Hepatocyte (in vitro differentiated cells): ENCODE measurements at places on chromosomes 2 and 18. TPM values are rescaled to one million over a fixed set of nuclear protein-coding genes. Genes with fewer than 3 reads are reported as not detected.
A peak's percentile ranks its signal among the peaks of the same experiment; 100 is the strongest.

Gene GAD1
- polyA plus RNA-seq: 1.1 TPM in 1 of 2 replicates, not detected in the other

Gene SLC20A1
- polyA plus RNA-seq: 63.6 and 66.7 TPM in 2 replicates

Gene TCF23
- polyA plus RNA-seq: not detected in 2 replicates

Gene CLEC4F
- not detected in 2 replicates for polyA plus RNA-seq

Gene TUBB8B
- polyA plus RNA-seq: 0.24 and 0.47 TPM in 2 replicates

GRCh38 chr2:144705328-144706245, 185.7 kb upstream of the ZEB2 start:
- DNase-seq: no peak

DNA sequence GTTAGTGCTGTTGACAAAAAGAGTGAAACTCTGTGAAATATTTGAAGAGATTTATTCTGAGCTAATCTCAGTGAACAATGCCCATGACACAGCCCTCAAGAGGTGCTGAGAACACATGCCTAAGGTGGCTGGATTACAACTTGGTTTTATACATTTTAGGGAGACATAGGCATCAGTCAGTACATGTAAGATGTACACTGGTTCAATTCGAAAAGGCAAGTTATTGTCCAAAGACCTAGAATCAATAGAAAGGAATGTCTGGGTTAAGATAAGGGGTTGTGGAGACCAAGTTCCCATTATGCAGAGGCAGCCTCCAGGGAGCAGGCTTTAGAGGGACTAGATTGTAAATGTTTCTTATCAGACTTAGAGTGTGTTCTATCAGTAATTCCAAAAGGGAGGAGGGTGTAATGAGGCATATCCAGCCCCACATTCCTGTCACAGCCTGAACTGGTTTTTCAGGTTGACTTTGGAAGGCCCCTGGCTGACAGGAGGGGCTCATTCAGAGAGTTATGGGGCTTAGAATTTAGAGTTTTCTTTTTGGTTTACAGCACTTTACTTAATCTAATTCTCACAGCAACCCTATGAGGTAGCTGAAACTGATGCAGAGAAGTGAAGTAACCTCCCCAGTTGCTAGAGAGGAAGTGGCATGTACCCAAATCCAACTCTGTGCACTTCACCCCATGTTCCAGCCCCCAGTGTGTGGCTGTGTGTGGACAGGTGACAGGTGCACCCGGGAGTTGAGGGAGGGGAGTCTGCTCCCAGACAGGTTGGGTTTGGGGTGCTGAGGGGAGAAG, 28.3 kb upstream of the ASAP2 start:
- DNase-seq: peak; percentile 54

GRCh38 chr2:83584672-83585071, 874.4 kb downstream of the SUCLG1 start:
- DNase-seq: no peak

DNA sequence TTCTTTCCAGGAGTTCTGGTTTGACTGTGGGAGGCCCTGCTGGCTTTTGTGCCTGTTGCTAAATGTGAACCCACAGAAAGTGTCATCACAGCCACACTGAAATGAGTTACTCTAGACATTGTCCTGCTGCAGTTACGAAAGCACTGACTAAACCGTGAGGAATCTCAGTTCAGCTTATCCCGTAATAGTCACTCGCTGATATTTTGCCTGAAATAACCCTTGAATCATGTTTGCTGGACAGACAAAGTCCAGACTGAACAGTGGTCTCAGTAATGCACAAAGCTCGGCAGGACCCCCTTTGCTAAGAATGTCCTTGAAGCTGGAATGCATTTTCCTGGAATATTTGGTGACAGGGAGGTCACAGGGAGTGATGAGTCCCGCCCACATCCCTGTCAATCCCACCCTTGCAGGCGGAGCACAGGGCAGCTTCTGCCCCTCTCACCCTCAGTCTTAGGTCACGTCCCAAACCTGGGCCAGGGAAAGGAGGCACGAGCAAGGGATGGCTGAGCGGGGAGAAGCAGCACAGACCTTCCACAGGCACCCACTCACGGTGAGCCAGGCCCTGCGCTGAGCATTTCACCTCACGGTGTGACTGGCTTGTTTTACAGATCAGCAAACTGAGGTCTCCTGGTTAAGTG, 53.4 kb downstream of the ADI1 start:
- peak; percentile 68 for DNase-seq

DNA sequence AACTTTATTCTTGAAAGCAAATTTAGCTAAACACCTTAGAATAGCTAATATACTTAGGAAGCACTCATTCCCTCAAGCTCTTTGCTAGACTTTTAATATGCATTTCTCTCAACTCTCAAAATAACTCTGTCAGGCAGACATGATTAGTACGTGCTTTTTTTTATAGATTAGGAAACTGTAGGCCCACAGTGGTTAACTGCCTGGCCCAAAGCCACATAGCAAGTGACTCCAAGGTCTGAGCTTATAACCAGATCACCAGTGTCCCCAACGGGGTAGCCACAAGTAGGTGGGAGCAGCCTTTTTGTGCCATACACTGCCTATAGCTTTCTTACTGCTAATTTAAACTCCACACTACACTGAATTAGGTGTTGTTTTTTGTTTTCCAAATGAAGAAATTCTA, 576.8 kb downstream of the METTL4 start:
- DNase-seq: no peak

GRCh38 chr18:44758861-44759631, 78.4 kb downstream of the SETBP1 start:
- no peak for DNase-seq

DNA sequence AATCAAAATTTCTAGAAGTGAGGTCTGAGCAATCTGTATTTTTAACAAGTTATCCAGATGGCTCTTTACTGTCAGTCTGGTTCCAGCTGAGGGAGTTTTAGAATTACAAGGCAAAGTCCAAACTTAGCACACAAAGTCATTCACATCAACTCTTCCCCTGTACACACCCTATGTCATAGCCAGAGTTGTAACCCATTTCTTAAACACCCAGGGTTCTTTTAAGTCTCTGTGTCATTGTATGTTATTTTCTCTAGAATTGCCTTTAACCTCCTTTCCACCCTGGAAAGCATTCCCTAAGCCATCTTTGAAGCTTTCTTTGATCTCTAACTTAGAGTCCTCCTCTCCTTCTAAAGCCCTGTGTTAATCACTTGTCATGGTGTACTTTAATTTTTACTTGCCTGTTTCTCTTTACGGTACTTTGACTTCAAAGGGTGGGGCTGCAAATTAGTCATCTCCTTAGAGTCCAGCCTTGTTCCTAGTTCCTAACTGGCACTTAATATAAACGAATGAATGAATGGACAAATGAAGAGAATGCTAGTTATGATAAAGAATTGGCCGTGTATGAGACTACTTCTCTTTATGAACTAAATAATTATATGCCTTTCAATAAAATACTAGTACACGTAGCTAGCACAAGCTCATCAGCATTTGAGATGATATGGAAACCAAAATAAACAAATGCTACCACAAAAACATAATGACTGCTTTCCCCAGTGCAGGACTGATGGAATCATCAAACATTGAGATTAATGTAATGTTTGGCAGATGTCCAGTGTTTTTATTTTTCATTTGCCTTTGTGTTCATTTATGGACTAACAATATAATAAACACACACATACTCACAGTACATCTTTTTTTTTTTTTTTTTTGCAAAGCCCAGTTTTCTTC, 11.9 kb upstream of the ACTR3 start:
- peak; percentile 46 for DNase-seq

GRCh38 chr2:65291216-65292105, 63.8 kb downstream of the ACTR2 start:
- DNase-seq: no peak

- DNase-seq: no peak
These were observed 16.6 kb downstream of the SERTAD2 start for GRCh38 chr2:64637000-64637635.
